Activated CD4-positive, alpha-beta T cell treated with anti-CD3 and anti-CD28 coated beads, Interleukin-2, Interleukin-4, amounts not matched to agents 100 ng/mL and 50 ng/mL, durations not matched to agents 16 hours and 8 hours (primary cell): ENCODE measurements at places on chromosomes 5 and 9.

GRCh38 chr9:17613758-17614157 is 34.9 kb downstream of the SH3GL2 start:
- no peak for DNase-seq

GRCh38 chr5:111859533-111860270 is 102.7 kb upstream of the NREP start:
- DNase-seq, result no peak

GRCh38 chr5:132394667-132395259 is 25.3 kb downstream of the SLC22A5 start:
- DNase-seq, result no peak

DNA sequence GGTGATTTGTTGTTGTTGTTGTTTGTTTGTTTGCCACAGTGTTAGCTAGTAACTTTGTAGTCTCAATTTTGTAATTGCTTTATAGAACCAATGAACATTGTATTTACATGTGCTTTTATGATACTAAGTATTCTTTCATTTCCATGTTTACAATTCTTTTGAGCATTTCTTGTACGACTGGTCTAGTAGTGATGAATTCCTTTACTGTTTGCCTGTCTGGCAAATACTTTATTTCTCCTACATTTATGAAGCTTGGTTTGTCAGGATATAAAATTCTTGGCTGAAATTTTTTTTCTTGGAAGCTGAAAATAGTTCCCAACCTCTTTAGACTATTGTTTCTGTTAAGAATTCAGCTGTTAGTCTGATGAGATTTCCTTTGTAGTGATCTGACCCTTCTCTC is 55.6 kb upstream of the SNCAIP start:
- no peak for DNase-seq

- no peak for DNase-seq
Observed at GRCh38 chr9:129124506-129125069, 13.4 kb downstream of the PTPA start.

DNA sequence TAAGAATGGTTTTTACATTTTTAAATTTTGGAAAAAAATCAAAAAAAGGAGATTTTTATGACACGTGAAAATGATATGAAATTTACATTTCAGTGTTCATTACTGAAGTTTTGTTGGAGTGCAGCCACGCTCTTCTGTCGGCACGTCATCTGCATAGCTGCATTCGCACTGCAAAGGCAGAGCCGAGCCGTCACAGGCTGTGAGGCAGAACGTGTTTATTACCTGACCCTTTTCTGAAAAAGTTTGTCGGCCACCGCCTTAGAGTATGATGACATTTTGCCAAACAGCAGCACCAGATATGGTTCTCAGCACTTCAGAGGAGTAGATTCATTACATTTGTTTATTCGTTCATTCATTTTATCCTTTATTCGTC is 24.1 kb downstream of the HRH2 start:
- no peak for DNase-seq

DNA sequence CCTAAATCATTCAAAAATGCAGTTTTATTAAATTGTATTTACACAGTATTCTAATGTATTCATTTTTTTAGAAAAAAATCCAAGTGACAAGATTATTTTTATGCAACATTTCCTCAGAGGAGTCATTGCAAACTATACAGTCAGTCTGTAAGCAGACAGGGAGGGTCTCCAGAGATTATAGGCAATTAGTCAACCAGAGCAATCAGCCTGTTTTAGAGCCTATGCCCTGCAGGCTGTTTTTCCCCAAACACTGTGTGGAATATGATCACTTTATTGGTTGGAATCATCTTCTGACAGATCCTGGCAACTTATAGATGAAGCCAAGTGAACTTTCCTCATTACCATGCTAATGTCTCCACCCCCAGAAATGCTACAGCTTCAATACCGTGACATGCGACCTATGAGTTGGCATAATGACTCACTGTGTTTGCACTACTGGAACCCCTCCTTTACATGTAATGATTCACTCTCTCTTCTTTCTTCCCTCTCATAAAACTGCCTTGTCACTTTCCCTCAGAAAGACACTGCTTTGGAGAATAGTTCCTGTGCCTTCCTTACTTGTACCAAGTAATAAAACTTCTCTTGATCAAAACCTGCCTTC is 577.7 kb upstream of the FTMT start:
- DNase-seq, result no peak

- no peak for DNase-seq
Observed at GRCh38 chr5:125883223-125883622, 540.0 kb upstream of the GRAMD2B start.

DNA sequence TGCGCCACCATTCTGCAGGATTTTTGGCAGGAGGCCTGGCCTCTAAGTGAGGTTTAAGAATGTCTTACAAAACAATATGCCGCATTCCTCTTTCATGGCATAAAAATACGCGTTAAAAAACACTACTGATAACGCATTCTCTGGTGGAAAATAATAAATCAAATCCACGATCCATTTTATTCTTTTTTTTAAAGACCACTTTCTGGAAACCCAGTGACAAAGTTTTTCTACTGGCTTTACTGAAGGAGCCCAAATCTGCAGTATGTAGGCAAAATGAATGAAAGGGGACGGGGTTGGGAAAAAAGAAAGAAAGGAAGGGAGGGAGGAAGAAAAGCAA is 2.0 kb downstream of the SV2C start:
- no peak for DNase-seq

DNA sequence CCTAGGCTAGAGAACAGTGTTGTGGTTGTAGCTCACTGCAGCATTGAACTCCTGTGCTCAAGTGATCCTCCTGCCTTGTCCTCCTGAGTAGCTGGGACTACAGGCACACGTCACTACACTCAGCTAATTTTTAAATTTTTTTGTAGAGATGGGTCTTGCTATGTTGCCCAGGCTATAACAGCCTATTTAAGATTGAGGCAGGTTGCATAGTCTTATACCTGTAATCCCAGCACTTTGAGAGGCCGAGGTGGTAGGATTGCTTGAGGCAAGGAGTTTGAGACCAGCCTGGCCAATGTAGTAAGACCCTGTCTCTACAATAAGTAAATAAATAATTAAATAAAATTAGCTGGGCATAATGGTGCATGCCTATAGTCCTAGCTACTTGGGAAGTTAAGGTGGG is 79.9 kb downstream of the VPS13A start:
- DNase-seq, result no peak

GRCh38 chr9:126490871-126491567 is 122.7 kb upstream of the LMX1B start:
- DNase-seq, result peak; percentile 73

- DNase-seq, result no peak
Observed at GRCh38 chr5:179381691-179382090, 36.4 kb upstream of the ADAMTS2 start.

- no peak for DNase-seq
Observed at GRCh38 chr5:8633696-8634095, 764.7 kb downstream of the MTRR start.

- DNase-seq, result peak; percentile 87
Observed at GRCh38 chr9:127903557-127904475, 4.4 kb upstream of the ST6GALNAC6 start.

GRCh38 chr9:121651295-121652020 is at the start of gene DAB2IP:
DAB2IP (plus strand) TSS chr9:121651634; CDS start chr9:121651776, 142 bp downstream.
- no peak for DNase-seq

- no peak for DNase-seq
Observed at GRCh38 chr5:122844136-122844909, 1.1 kb upstream of the SNX24 start.

DNA sequence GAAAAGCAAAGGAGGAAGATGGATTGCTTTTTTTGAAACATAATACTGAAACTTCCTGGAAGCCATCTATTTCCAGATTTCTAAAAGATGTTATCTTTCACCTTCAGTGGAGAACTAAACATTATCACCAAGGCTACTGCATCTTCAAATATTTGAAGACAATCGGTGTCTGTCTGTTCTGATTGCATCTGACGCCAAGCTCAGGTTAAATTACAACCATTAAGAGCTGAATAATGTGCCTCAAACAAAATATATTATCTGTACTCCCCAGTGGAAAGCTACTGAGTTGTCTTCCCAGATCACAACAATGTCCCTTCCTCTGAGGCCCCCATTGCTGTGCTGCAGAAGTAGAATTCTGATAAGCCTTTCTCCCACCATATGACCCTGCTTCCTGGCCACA is 342.3 kb downstream of the PLK2 start:
- no peak for DNase-seq

DNA sequence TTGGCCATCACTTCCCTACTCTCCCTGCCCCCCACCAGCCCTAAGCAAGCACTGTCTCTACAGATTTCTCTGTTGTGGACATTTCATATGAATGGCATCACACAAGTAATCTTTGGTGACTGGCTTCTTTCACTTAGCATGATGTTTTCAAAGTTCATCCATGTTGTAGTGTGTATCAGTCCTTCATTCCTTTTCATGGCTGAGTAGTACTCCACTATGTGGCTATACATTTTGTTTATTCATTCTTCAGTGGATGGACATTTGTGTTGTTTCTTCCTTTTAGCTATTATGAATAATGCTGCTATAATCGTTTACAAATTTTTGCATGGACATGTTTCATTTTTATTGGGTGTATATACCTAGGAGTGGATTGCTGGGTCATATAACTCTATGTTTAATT is 84.1 kb downstream of the DAP start:
- DNase-seq, result no peak

DNA sequence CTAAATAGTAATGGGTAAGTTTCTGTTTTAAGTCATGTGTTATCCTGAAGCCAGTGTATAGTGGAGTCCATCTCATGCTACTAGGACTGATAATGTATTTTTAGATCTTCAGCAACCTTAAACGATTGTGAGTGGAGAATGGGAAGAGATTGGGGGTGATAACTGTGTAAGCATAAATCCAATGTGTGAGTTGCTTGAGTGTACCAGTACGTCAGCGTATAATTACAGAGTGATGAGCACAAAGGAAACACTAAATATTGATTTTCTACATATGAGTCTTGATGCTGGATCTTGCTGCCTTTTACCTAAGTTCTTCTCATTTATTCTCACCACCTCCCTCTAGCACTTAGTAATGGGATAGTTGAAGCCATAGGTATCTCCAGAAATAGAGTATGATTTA is 16.3 kb upstream of the IZUMO3 start:
- no peak for DNase-seq

- DNase-seq, result no peak
Observed at GRCh38 chr9:94584555-94584954, 9.1 kb downstream of the FBP2 start.

GRCh38 chr5:176806137-176806536 is 4.2 kb upstream of the UNC5A start:
- DNase-seq, result no peak

GRCh38 chr5:59766427-59767210 is 126.9 kb downstream of the PDE4D start:
- DNase-seq, result no peak

DNA sequence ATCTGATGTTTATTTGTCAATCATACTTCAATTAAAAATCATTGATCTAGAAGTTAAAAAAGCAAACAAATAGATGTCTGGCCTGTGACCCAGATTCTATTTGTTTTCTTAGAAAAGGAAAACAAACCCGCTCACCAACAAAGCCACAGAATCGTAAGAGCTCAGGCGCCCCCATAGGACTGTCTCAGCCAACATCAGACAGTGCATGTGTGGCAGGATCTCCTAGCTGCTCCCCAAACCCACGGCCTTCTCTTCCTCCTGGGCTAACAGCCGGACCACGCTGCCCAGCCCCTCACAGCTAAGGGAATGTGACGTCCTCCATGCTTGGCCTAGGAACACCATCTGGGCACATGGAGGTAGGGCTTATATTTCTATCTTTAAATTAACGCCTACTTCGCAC is 19.4 kb downstream of the OR2Y1 start:
- no peak for DNase-seq

GRCh38 chr9:69549310-69550202 is 122.6 kb downstream of the APBA1 start:
- peak; percentile 55 for DNase-seq
